ENCODE measurements at places on chromosomes 6 and 20. TPM values are rescaled to one million over a fixed set of nuclear protein-coding genes. Genes with fewer than 3 reads are reported as not detected.

DNA sequence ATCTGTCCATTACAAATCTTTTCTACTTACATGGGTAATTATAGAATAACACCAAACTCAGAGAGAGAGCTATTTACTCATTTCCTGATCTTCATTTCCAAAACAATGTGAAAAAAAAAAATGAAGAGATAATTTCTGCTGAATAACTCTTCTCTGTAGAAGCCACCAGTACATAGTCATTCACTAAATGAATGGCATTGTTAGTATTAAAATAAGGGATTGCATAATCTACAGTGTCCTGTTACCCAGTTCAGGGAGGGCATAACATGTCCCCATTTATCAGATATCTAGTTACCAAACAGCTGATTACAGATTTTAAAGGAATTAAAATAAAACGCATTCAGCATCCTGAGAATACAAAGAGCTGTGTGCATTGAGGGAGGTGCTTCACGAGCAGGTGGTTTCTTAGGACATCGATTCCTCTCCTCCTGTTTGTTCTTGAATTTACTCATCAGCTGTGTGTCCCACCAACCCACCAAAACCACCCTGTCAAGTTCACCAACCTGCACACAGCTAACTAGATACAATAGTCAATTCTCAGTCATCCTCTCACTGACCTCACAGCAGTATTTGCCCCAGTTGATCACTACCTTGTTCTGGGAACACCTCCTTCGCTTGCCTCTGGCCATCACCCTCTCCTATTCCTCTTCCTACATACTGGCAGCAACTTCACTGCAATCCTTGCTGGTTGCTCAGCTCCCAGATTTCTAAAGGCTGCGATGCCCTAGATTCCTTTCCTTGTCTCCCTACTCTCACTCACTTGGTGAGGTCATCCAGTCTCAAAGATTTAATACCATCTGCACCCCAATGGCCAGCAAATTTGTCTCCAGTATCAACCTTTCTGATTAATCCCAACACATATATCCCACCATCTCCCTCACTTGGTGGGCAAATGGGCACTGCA lies 18.7 kb downstream of the CNKSR3 start:
- H3K27ac ChIP-seq: no peak overlapping the region
- no peaks in the 10 kb centered on the region for H3K27me3 ChIP-seq
- H3K36me3 ChIP-seq: no peaks in the 10 kb centered on the region
- DNase-seq: no peak
- H3K4me3 ChIP-seq: no peak overlapping the region

- peaks cover 6% of the 10 kb centered on the region for H3K27me3 ChIP-seq
- H3K4me1 ChIP-seq: no peaks in the 10 kb centered on the region
- H3K27ac ChIP-seq: no peak overlapping the region
- H3K4me3 ChIP-seq: no peak overlapping the region
Measured at GRCh38 chr6:139306291-139306981, 14.6 kb upstream of the TXLNB start.

- DNase-seq: no peak
- peaks cover 6% of the 10 kb centered on the region for H3K27me3 ChIP-seq
- H3K4me1 ChIP-seq: no peaks in the 10 kb centered on the region
- H3K4me3 ChIP-seq: no peak overlapping the region
Measured at GRCh38 chr20:23583526-23583925, 15.2 kb upstream of the CST9L start.

The SLC22A2 gene
- total RNA-seq: not detected
